ENCODE measurements at places on chromosomes 4 and X.
A peak's percentile ranks its signal among the peaks of the same experiment; 100 is the strongest.

GRCh38 chr4:98411731-98412130, 150.5 kb downstream of the RAP1GDS1 start:
- no peak for DNase-seq

DNA sequence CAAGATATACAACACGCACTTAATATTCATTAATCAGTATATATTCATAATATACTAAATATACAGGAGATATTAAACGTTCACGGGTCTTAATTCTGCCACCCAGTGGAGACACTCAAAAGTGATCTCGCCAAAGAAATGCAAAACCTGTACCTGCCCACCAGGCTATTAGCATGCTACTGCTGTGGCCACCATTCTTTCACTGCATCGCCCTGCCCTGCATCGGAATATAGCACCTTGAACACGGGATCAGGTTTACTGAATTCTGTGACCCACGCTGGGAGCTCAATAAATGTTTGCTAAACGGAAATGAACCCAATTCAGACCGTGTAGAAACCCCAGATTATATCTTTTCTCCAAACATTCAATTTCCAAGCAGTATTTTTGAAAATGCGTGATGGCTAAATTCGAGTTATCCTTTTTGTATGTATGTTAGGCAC, 840 bp upstream of the CLCN3 start:
- DNase-seq: peak; percentile 49

GRCh38 chr4:95546866-95547714, 1.7 kb downstream of the UNC5C start:
- DNase-seq: no peak

- no peak for DNase-seq
Observed at GRCh38 chr4:27407616-27408015, 547.0 kb downstream of the STIM2 start.

DNA sequence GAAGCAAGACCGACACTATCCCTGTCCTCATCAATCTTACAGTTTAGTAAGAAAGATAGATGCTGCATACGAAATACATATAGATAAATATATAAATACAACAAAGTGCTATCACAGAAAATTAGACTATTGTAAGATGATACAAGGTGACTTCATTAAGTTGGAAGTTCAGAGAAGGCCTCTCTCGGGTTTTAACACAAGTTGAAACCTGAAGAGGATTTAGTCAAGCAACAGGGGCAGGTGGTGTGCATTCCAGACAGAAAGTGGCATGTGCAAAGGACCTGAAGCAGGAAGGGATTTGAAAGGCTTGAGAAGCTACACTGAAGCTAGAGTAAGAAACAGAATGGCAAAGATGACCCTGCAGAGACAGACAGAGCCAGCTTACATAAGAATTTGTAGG, 36.5 kb downstream of the USP46 start:
- DNase-seq: no peak

DNA sequence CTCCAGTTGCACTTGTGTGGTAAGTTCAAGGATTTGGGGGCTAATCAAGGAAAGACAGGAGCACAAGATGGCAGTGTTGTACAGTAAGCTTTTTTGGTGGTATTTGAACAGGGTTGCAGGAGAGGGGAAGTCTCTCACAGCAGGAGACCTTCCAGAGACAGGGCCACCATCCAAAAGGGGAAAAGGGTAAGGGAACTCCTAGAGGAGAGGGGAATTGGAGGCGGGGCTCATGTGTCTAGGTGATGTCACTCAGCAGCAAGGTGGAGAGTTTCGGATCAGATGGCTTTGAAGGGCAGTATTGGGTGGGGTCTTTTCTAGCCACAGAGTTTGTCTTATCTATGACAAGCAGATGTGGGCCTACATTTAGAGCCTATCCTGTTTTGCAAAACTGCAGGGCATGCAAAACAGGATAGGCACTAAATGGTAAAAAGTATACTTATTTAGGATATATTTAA, 13.4 kb upstream of the RNF175 start:
- DNase-seq: peak; percentile 77

- no peak for DNase-seq
Observed at GRCh38 chr4:8821151-8821950, 50.3 kb downstream of the HMX1 start.

DNA sequence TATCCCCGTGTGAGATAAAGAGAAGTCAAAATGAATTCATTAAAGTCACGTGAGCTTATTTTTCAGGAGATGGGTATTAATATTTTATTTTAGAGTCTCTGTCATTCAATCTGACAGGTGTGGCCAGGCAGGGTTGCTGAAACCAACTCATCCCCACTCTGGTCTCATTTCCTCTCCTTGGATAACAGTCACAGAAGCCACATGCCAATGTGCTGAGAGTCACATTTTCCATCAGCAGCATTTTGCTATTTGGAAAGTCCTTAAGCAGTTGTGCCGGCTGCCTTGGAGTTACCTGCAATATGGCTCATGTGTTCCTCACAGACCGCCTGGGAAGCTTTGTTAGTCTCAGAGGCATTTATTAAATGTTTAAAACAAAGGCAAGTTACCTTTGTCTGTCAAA, 302.3 kb downstream of the DCHS2 start:
- DNase-seq: no peak

DNA sequence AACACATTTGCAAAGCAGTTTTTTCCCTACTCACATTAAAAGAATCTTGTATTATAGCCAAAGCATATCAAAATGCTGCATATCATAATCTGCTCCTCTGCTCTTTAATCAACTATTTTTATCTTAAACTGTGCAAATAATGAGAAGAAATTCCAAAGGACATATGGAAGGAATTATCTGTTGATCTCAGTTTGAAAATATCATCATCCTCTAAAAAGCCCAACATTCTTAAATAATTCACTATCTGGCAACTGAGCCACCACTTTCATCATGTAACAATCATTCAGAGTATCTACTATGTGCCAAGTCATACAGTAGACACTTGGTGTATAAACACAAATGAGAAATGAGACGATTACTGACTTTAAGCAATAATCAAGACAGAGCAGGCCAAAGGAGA, 63.0 kb downstream of the PRSS12 start:
- no peak for DNase-seq

DNA sequence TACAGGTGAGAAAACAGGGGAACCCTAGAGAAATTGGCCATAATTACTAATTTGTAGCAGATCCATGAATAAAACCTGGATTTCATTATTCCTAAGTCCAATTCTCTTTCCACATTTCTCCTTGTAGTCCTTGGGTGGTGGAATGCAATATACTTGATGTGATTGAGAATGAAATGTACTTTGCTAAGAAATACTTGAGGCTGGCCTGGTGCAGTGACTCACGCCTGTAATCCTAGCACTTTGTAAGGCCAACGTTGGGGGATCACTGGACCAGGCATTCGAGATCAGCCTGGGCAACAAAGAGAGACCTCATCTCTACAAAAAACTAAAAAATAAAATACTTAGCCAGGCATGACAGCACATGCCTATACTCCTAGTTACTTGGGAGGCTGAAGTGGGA, 15.9 kb downstream of the TMEM184C start:
- no peak for DNase-seq

GRCh38 chr4:140755774-140756318, 339 bp downstream of the TBC1D9 start:
- peak; percentile 70 for DNase-seq

DNA sequence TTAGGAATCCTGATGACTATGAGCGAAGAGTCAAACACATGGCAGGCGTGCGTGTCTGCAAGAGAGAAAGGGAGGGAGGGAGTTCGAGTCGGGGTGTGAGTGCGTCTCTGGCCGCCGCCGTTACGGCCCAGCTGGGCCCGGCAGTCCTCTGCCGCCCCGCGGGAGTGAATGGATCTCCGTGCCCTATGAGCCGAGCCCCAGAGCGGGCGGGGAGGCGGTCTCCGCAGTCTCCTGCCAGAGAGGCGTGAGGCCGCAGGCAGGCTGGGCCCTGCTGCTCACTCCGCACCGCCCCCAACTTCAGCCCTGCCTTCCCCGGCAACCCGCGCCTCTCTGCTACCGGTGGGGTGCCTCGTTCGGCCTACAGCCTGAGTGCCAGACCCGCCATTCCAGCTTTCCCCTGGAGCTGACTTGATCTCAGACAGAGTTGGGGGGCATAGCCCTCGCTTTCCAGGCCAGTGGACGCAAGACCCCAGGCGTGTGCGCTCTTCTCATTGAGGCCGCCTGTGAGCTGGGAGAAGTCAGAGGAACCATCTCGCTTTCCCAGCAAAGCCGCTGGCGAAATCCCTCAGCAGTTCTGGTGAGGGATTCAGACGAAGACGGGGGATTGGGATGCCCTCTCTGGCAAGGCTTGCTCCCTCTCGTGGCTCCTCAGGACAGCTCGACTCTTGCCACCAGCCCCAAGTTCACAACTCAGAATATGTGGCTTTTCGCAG, 1.4 kb downstream of the SLC16A2 start:
- no peak for DNase-seq

DNA sequence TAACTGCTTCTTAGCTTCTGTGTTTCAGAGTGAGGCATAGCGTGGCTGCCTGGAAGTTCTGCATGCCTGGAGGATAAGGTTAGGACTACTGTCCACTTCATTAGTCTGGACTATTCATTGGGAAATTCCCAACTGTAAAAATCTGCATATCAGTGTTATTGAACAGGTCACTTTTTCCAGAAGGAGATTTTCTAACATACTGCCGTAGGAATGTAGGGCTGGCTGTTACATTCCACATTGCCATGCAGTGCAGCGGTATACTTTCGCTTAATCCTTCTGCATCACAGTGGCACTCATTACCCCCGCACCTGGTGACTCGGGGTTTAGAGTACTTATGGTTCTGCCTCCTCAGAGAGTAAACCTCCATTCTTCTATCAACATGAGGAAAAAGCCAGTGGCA, 104.6 kb downstream of the NPFFR2 start:
- DNase-seq: no peak

DNA sequence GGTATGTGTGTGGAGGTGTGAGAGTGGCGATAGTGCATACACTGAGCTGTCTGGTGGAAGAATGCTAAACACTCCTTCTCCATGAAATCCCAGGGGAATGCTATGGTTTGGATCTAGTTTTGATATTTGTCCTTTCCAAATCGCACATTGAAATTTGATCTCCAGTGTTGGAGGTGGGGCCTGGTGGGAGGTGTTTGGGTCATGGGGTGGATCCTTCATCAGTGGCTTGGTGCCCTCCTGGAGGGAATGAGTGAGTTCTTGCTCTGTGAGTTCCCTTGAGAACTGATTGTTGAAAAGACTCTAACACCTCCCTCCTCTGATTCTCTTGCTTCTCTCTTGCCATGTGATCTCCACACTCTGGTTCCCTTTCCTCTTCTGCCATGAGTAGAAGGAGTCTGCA, 114.1 kb upstream of the HHIP start:
- DNase-seq: no peak

DNA sequence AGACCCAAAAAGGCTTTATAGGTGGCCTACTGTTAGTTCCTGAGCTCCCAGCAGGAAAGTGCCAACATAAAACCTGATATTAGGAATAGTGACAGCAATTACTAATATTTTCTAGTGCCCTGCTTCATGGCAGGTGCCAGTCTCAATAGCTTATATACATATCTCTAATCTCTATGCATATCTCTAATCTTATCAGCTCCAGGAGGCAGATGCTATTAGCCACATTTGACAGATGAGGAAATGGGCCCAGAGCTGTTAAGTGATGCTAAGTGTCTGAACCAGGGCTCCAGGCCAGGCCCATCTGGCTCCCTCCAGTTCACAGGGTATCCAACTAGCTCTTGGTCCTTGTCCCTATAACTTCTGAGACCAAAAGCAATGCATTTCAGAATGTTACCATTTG, 142.5 kb downstream of the CHIC2 start:
- no peak for DNase-seq

- no peak for DNase-seq
Observed at GRCh38 chrX:49238735-49239134, 3.5 kb downstream of the CCDC22 start.

GRCh38 chrX:650324-650723, 19.7 kb downstream of the SHOX start:
- no peak for DNase-seq

DNA sequence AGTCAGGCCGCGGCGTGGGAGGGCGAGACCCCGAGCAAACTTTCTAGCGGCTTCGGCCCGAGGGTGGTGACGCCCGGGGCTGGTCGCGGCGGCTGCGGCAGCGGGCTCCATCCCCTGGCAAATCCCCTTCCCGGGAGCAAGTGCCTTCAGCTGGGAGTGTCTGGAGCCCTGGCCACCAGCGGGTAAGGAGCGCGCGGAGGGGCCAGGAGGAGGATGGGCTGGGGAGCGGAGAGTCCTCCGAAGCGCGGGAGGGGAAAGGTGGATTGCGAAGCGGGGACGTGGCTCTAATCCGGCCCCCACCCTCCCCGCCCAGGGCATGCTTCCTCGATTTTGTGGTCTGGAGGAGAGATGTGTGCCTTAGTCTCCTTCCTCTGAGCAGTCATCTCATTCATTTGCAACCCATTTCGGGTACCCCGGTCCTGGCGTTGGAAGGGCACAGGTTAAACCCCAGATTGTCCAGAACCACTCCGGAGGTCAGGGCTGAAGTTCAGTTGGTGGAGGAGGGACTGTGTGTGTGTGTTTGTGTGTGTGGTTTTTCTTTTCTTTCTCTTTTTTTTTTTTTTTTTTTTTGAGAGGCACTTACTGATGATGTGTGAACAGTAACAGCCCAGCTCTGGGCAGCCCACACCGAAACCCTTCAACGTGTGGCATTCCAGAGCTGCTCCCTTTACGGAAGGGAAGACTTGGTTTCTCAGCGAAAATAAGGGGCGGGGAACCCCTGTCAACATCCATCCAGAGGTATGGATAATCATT, 516 bp downstream of the SGMS2 start:
- peak; percentile 48 for DNase-seq

- DNase-seq: no peak
Observed at GRCh38 chr4:164410401-164410800, 343.5 kb upstream of the SMIM31 start.

DNA sequence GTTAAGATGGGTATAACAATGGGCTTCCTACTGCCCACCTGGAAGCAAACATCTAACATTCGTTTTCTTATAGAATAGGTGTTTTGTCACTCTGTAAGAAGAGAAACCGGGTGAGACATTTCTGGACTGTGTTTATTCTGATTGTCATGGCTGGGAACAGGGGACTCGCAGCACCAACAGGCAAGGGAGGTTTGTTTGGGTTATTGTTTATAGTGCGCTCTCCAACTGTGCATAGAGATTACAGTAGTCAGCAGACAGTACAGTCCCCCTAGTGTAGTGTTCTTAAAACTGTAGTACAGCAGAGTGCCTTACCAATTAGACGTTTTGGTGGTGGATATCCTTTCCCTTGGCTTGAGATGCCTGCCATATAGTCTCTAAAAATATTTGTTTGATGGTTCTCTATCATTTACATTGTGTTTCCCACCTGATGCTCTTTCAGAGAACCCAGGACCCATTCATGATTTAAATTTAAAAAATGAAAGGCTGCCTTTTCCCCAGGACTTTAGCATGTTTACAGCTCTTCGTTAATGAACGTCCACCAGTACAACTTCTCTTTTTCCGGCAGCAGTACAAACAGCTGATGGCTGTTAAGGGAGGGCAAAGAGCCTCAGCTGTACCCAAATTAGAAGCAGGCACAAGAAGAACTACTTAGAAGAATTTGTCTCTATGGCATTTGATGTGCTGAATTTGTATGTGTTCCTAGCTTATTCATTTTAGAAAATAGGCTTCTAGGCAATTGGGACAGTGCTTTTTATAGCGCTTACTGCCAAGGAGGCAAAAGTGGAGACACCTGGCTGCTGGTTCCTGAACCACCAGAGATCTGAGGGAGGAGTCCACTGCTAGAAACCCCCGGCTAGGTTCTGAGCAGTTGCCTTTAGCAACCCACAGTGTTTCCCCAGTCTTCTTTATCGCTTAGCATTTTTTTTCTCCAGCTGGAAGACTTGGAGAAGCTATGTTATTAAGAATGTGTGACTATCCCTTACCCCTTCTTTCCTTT, 1.0 kb upstream of the RNF150 start:
- peak; percentile 43 for DNase-seq

- DNase-seq: no peak
Observed at GRCh38 chr4:1832690-1833089, 23.3 kb downstream of the LETM1 start.

GRCh38 chrX:15854080-15854655, 445 bp downstream of the AP1S2 start:
- peak; percentile 51 for DNase-seq
